ENCODE measurements at places on chromosomes 7 and 10. TPM values are rescaled to one million over a fixed set of nuclear protein-coding genes. Genes with fewer than 3 reads are reported as not detected.

DNA sequence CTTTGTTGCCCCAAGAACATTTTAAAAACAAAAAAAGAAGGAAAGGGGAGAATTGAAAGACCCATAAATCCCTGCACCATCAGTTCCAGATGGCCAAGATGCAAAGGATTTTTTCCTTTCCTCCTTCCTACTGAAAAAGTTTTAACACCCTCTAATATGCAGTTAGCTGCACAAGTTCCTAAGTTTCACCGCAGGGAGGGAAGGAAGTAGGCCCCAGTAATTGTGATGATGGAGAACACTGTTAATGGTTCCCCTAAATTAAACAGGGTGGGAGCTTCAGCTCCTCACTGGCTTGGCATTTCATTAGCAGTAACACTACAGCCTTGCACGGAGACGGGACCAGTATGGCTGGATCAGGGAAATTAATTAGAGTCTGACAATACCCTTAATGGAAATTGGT, 63.7 kb upstream of the PPIF start:
- DNase-seq: no peak

GRCh38 chr10:6135039-6135438, 46.2 kb downstream of the RBM17 start:
- DNase-seq: no peak

- no peak for DNase-seq
Measured at GRCh38 chr10:29811751-29812427, 177.1 kb upstream of the SVIL start.

- DNase-seq: no peak
Measured at GRCh38 chr7:114175125-114175524, 239.5 kb upstream of the FOXP2 start.

GRCh38 chr7:89826121-89826520, 328.1 kb upstream of the STEAP1 start:
- DNase-seq: no peak

ANKRD30A gene
- total RNA-seq: not detected

All from chondrocyte (in vitro differentiated cells).